T1000 (cell line): ENCODE measurements at places on chromosomes 5 and 9.

DNA sequence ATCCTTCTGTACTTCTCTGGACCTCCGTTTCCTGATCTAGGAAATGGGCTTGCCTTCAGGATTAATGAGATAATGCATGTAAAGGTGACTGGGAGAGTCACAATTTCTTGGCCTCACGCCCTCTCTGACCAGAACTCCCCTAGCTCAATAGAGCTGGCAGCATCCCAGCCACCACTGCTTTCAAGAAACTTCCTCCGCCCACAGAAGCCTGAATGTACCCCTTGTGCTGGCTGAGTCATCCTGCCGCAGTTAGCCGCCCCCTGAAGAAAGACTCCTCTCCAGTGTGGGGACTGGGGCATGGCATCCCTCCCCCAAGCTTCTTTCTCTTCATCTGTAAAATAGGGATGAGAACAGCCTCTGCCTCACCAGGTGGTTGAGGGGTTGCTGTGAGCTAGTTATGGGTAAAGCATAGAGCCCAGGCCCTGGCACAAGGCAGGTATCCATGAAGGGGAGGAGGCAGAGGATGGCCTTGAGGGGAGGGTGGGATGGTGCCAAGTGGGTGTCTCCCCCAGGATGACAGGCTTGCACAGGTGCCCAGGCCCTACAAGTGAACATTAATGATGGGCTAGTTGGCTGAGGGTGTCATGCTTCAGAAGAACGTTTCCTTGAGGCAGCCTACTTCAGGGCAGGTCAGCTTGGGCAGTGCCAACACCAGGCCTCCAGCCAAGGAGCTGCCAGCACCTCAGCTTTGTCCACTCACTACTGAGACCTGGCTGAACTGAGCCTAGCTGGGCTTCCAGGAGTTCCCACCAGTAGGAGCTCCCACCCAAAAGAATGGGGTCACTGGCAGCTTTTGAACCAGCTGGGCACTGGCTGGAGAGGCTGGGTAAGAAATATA lies 3.4 kb downstream of the PDLIM4 start:
- peak; percentile 24 for DNase-seq

- no peak for DNase-seq
Measured at GRCh38 chr9:94577571-94577970, 16.1 kb downstream of the FBP2 start.

DNA sequence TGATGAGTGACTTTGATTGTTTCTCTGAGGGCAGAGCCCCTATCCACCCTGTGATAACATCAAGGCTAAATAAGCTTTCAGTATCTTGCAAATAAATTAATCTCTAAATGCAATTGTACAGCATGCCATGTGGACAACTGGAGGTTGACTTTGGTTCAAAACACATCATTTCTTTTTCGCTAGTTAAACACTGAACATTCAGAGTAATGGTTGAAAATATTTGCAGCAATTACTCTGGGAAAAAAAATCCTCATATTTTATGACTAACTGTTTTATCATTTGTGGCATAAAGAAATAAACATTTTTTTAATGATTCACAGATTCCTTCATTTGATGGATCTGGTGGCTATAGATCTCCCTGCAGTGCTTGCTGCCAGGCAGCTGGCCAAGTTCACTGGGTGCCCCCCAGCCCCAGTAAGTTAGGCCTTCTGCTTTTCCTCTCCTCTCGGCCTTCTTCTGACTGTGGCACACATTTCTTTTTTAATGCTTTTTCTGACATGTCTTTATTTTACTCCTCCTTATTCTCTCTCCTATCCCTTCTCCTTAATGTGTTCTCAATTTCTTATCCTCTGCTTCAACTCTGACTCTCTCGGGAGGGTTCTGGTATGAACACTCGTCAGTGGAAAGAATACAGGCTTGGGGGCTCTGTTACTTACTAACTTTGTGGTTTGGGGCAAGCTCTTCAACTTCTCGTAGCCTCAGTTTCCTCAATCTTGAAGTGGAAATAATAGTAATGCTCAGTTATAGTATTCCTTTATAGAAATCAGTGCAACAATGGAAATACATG lies 69.6 kb downstream of the ADAMTSL1 start:
- no peak for DNase-seq

DNA sequence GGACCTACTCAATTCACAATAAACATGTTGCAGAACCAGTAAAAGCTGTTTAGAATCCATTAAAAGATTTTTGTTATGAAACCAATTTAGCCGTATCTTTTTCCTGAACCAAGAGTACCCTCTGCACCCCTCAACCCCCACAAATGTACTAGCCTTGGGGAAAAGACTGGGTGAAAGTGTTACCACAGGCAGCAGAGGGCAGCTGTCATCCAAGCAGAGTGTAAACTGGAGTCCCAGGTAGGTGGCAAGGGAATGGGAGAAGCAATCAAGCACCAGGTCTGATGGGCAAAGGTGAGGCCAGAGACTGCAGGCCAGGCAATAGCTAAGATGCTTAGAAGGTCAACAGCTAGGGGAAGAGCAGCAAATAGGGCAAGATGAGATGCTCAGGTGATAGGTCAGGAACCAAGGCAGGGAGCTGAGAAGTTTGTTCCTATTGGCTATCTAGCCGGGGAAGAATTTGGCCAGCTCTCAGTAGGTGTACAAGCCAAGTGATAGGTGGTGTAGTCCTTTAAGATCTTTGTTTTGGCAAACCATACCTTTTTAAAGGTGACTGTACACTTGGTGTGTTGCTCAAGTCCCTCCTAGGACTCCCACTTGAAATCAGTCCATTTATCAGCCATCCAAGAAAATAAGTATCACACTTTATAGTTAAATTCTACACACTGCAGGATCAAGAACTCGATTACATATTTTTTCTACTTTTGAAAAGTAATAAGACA lies 77.8 kb upstream of the CCDC112 start:
- no peak for DNase-seq

- DNase-seq: no peak
Measured at GRCh38 chr5:179699616-179700237, 960 bp downstream of the CANX start.

GRCh38 chr9:3578786-3579185 lies 53.0 kb upstream of the RFX3 start:
- DNase-seq: no peak

GRCh38 chr5:80318212-80318611 lies 1.6 kb upstream of the SPZ1 start:
- peak; percentile 7 for DNase-seq

GRCh38 chr5:74589204-74590056 lies 51.1 kb downstream of the ENC1 start:
- no peak for DNase-seq

- DNase-seq: no peak
Measured at GRCh38 chr5:125037020-125037419, 290.6 kb upstream of the ZNF608 start.

GRCh38 chr5:120568711-120569110 lies 104.6 kb downstream of the PRR16 start:
- DNase-seq: no peak

GRCh38 chr9:31612336-31613030 lies 772.0 kb upstream of the ACO1 start:
- no peak for DNase-seq

- DNase-seq: no peak
Measured at GRCh38 chr9:34929506-34930102, 28.5 kb upstream of the PHF24 start.

DNA sequence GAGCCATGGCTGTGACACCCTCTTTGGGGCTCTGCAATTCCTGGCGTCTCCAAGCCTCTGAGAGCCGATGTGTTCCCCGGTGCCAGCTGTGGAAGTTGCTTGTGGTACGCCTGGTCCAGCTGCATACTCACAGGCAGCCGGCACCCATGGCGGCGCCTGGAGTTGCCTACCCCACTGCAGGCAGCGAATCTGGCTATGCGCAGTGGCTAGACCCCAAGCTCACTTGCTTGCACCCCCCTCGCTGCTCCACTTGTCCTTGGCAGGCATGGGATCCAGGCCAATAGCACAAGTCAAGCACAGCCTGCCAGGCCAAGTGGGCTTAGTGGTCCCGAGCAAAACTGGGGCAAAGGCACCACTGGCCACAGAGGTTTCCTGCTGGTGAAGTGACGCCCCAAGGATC lies 24.7 kb upstream of the GABRA6 start:
- DNase-seq: no peak

- DNase-seq: no peak
Measured at GRCh38 chr9:109910671-109911518, 130.9 kb downstream of the PALM2AKAP2 start.

DNA sequence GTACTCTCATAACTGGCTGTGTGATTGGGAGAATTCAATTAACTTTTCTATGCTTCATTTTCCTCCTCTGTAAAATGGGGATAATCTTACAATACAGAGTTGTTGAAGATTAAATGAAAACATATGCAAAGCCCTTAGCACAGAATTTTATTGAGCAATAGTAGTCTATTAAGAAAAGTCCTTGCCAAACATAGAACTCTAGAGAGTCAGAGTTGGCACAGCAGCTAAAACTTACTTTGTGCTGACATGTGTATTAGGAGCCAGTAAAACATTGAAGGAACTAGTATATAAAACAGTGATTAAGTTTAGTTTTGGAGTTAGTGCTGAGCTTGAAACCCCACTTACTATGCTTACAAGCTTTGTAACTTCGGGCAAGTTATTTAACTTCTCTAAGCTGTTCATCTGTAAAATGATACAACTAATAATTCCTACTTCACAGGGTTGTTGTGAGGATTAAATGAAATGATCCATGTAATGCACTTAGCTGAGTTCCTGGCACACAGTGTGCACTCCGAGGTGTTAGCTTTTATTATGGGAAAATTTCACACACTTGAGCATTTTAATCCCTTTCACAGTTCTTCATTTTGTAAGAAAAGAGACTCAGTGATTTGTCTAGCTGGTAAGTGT lies 20.0 kb upstream of the GRIN3A start:
- no peak for DNase-seq

- no peak for DNase-seq
Measured at GRCh38 chr5:158716668-158717067, 383.0 kb downstream of the EBF1 start.

DNA sequence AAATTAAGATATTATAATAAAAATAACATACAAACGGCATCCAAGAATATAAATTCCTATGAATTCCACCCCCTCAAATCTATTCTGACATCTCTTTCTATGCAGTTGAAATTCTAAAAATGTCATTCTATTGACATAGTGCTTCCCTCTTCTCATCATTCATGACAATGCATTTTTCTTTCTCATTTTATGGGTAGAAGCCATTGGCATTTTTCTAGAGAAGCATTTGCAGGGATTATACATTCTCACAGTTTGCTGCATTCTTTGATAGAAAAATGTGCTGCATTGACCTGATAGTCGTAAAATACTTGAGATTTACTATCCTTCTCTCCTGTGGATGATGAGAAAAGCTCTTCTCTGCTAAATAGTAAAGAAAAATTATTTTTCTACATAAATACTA lies 760.9 kb upstream of the ACO1 start:
- no peak for DNase-seq

DNA sequence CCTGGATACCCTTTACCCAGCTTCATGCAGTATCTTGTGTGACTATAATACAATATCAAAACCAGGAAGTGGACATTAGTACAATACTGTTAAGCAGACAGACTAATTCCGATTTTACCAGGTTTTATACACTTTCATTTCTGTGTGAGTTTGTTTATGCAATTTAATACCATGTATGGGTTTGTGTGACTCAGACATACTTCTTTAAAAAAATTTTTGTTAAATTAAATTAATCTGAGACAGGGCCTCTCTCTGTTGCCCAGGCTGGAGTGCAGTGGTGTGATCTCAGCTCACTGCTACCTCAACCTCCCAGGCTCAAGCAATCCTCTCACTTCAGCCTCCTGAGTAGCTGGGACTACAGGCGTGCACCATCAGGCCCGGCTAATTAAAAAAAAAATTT lies 156.8 kb downstream of the GAPVD1 start:
- no peak for DNase-seq

GRCh38 chr5:59618644-59619043 lies 274.9 kb downstream of the PDE4D start:
- DNase-seq: no peak
